ENCODE measurements at places on chromosomes 2 and 18.

- DNase-seq, result no peak
Observed at GRCh38 chr2:100976645-100977391, 25.3 kb upstream of the RPL31 start.

DNA sequence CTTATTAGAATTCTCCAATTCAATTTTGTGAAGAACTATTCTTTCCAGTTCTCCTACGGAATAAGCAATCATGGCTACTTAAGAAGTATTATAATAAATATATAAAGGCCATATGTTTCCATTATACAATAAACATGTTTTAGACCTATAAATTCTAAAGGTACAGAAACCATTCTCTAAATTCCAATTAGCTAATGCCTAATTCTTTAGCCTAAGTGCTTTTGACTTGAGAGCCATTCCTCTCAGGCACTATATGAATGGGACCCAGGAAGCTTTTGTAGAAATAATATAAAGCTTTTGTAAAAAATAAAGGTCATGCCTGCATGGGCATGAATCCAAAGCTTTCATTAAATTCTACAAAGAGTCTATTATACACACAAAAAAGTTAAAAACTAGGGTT is 161.0 kb upstream of the UNC80 start:
- no peak for DNase-seq

DNA sequence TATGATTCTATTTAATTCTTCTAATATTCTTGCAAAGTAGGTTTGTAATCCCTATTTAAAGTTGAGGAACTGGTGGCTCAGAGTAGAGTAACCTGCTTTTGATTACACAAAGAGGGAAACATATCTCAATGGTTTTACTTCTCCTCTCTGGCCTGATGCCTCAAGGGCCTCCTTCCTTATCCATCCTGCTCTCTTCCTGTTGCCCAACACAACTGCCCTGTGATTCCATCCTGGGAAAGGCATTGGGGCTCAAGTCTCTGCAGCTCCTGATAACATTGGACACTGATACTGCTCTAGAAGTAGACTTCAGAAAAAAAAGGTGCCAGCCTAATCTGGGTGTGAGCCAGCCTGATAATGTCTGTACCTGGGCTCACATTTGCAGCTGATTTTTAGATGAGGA is 75.8 kb downstream of the RDH14 start:
- no peak for DNase-seq

GRCh38 chr2:241314226-241315092 is 1.0 kb downstream of the HDLBP start:
- no peak for DNase-seq

DNA sequence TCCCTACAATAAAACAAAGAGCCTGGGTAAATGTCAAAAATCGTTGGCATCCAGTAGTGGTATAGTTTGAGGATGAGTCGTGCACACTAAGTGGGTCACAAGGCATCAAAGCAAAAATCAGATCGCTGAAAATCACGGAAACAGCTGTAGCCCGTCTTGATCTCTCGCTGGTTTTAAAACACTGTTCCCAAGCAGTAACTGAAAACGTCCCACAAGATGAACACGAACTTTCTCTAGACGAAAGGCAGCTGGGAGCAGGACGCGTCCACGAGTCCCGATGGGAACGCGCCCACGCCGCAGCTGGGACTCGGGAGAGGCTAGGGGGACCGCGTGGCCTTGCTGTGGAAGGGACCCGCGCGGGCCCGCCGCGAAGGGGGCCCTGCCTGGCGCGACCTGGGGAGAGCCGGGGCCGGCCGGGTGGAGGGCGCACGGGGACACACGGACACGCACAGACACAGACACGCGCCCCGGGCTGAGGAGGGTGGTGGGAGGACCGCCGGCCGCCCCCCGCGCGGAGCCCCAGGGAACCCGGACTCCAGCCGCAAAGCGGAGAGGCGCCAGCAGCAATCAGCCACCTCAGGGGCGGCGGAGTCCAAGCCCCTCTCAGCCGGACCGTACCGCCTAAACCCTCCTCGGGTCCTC is 651 bp downstream of the STK17B start:
- peak; percentile 22 for DNase-seq

DNA sequence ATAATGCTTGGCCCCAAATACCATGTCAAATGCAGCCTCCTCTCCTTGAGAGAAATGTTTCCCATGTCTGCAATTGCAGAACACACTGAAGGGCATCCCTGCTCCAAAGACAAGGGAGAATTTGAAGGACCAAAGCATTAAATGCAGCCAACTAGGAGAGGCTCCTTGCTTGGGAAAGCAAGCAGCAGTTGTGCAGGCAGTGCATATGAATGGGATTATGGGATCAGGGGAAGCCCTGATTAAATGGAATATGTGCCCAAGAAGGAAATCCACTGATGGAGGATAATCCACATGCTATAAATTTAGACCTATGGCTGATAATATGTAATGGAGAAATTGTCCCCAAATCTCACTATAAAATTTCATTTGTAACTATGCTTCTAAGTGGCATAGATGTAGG is 116.1 kb downstream of the NCKAP5 start:
- DNase-seq, result no peak

DNA sequence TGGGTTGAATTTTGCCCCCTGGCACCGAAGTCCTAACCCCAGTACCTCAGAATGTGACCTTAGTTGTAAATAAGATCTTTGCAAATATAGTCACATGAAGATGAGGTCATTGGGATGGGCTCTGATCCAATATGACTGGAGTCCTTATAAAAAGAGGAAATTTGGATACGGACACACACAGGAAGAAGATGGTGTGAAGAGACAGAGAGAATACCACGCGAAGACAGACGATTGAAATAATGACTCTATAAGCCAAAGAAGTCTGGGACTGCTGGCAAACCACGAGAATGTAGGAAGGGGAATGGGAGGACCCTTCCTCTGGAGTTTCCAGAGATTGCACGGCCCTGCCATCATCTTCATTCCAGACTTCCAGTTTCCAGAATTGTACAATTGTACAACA is 98.6 kb downstream of the CPO start:
- no peak for DNase-seq

- no peak for DNase-seq
Observed at GRCh38 chr2:60589104-60589503, 35.6 kb upstream of the BCL11A start.

DNA sequence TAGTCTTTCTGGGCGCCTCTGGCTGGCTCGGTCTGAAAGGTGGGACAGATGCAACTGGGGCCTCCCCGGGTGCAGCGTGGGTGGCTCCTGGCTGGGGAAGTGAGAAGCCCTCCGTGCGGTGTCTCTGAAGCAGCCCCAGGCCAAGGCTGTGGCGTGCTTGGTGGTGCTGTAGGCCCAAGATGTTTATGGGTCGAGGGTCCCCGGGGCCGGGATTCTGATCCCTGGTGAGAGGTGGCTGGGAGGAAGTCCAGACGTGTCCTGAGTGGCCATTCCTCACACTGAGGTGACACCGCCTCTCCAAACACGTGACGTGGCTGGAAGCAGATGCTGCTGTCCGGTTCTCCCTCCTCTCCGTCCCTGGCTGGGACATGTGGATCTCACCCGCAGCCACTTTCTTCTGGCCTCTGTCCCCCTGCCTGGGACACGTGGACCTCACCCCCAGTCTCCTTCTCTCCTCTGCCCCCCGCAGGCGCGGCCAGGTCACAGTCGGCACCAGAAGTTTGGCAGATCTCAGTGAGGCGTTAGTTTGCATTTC is 12.6 kb downstream of the RTP5 start:
- DNase-seq, result peak; percentile 87

DNA sequence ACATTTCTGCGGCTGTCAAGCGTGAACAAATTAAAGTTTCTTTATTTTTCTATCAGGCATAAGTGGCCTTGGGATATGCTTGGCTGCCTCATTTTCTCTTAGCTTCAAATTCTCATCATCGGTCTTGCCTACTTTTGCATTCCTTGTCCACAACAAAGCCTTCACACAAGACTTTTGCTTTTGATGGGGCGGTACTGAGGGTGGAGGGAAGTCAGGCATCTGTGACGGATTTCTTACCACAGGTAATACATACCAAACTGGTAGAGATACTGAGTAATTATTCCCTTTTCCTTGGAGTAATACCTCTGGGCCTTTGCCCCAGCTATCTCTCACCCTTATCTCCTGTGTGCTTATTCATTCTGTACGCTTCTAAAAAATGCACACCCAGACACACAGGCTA is 468.3 kb upstream of the RGPD4 start:
- DNase-seq, result no peak

- no peak for DNase-seq
Observed at GRCh38 chr2:187003038-187003554, 154.1 kb upstream of the ZSWIM2 start.

- no peak for DNase-seq
Observed at GRCh38 chr2:99279969-99280695, 20.9 kb downstream of the LYG1 start.

DNA sequence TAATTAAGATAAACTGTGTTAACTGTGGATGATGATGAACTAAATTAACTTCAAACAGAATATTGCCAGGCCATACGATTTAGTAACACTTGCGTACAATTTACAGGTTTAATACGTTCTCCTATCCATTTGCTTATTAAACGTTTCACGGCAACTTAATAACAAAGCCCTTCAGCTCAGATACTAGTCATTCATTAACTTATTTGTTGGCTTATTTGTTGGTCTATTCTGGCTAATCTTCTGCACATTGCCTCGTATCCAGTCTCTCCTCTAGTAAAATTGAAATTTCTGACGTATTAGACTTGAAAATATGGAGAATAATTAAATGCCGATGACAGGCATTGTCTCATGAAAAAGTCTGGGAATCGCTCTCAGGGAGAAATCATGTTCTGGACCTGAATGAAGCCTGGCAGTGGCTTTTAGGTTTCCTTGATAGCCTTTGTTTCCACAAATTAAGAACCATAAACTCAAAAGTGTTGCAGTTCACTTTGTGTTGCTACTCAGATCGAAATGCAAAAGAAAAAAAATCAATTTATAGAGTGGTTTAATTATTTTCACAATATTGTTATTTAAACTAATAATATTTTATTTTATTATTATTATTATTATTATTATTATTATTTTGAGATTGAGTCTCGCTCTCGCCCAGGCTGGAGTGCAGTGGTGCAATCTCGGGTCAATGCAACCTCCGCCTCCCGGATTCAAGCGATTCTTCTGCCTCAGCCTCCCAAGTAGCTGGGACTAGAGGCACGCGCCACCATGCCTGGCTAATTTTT is 4.5 kb downstream of the SCLY start:
- DNase-seq, result no peak

DNA sequence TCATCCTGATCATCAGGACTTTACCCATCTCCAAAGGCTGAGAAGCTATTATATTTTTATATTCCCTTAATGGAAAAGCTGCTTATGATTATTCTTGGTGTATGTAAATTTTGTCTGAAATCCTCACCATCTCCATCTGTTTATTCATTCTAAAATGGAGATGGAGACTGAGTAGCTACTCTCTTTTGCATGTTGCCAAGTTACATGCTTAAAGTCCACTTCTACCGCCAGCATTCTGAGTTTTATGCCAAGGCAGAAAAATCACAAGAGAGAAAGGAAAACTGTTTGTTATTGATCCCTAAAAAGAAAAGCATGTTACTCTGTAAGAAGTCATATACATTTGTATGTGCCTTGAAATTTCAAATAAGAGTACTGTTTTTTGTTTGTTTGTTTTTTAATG is 94.4 kb upstream of the NOSTRIN start:
- DNase-seq, result no peak

DNA sequence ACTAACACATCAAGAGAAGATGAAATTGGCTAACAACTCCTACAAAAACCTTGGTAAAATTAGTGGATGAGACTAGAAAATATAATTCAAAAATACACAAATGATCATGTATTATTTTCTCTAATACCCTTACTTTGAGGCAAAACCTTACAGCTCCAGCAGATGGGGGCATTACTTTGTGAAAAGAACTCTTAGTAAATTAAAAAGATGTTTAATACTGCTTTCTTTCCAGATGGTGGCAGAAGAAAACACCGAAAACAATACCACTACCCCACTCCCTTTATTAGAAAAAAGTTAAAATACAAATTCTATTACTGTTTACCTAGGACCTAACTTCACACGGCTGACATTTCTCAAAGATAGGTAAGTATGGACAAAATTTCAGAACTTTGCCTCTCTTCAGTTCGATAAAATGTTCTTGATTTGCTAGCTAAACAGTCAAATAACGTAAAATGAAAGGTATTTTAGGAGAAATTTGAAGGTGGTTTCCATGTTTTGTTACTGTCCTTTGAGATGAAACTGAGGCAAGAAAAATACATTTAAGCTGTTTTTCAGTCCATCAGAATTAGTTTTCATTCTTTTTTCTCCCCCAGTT is 30.6 kb downstream of the ORC4 start:
- DNase-seq, result no peak

GRCh38 chr18:32381761-32382160 is 88.9 kb downstream of the GAREM1 start:
- no peak for DNase-seq

GRCh38 chr18:27226556-27227075 is 41.5 kb upstream of the CHST9 start:
- DNase-seq, result no peak

DNA sequence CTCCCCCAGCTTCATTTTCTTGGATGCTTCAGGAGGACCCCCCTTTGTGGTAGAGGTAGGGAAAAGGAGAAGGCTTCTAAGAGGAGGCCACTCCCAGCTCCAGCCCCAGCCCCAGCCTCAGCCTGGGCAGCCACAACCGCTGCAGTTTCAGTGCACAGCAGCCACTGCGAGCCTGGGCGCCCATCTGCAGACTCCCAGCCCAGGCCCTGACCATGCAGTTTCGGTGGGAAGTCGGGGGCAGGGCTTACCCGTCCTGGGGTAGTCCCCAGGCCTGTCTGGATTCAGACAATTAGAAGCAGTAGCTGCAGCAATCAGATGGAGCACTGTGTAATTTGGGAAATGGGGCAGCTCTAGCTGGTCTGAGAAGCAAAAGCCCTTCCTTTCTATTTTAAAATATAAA is 28.6 kb downstream of the ITM2C start:
- DNase-seq, result no peak

GRCh38 chr18:55286257-55286825 is 301.7 kb downstream of the TCF4 start:
- DNase-seq, result no peak

DNA sequence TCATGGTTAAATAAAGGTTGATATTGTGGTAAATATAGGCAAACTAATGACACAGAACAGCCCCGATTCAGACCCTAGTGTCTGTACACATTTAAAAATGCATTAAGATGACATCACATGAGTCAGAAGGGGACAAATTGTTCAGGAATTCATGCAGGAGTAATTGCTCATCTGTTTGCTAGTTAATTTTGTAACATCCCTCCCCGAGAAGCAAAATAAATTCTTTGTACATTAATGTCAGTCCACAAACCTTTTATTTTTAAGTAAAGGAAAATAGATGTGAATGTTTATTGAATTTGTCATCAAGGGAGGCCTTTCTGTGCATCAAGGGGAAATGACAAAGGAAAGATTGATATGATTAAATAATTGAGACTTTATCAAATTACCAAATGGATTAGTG is 69.9 kb downstream of the SH3BP4 start:
- no peak for DNase-seq

GRCh38 chr2:43317680-43318079 is 91.3 kb upstream of the ZFP36L2 start:
- no peak for DNase-seq

GRCh38 chr2:175931805-175932204 is 70.3 kb downstream of the LNPK start:
- DNase-seq, result no peak

GRCh38 chr2:124797049-124797448 is 772.0 kb downstream of the CNTNAP5 start:
- DNase-seq, result no peak

Data from right cardiac atrium (tissue), 5 donors.